ENCODE measurements at places on chromosomes 5 and 9. TPM values are rescaled to one million over a fixed set of nuclear protein-coding genes. Genes with fewer than 3 reads are reported as not detected.

The SLC34A1 gene
- 0.03 TPM for polyA plus RNA-seq

DNA sequence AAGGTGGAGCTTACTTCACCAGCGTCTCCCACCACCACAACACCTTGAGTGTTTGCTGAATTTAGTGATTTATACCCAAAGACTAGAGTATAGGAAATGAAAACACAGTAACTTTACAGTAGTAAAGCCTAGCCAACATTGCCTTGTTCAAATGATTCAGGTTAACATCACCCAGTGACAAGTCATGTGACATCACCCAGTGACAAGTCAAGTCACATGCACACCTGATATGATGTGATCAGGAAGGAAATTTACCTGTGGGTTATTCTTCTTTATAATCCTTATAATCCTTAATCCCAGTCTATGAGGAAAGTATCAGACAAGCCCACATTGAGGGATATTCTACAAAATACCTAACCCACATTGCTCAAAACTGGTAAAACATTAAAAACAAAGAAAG lies 545.6 kb upstream of the MEF2C start:
- H3K27ac ChIP-seq = no peak overlapping the region
- H3K4me3 ChIP-seq = no peak overlapping the region
- no peaks in the 10 kb centered on the region for H3K36me3 ChIP-seq

The HACD4 gene
- not detected for polyA plus RNA-seq

- peaks cover 7% of the 10 kb centered on the region for H3K36me3 ChIP-seq
- peak overlapping the region; percentile 61 for H3K27ac ChIP-seq
- H3K4me1 ChIP-seq = peaks cover 40% of the 10 kb centered on the region
- DNase-seq = peak; percentile 73
These were observed 764 bp downstream of the CAMLG start for GRCh38 chr5:134738963-134739661.

DNA sequence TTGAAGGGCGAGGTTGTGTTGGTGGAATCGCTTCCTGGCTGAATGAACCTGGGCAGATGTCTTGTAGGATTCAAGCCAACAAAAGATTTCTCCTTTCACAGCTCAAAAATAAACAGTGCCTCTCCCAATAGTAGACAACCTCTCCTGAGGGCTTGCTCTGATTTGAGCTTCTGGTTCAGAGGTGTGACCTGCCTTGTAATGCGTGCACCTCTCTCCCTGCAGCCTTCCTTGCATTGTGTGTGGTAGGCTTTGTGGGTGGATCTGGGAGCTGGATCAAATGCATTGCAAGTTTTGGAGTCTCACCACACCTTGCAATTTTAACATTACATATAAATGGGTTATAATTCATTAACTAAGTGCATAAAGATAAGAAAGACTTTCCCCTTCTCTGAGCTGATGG lies 96.9 kb upstream of the PTCH1 start:
- no peaks in the 10 kb centered on the region for H3K36me3 ChIP-seq
- H3K4me1 ChIP-seq = no peaks in the 10 kb centered on the region
- H3K4me3 ChIP-seq = no peak overlapping the region
- H3K27me3 ChIP-seq = peaks cover 2% of the 10 kb centered on the region

The CCNJL gene
- polyA plus RNA-seq = 4.2 TPM

GRCh38 chr9:18061856-18062255 lies 412.1 kb upstream of the ADAMTSL1 start:
- H3K36me3 ChIP-seq = no peaks in the 10 kb centered on the region
- DNase-seq = no peak
- no peak overlapping the region for H3K27ac ChIP-seq
- no peak overlapping the region for H3K4me3 ChIP-seq
- peaks cover 12% of the 10 kb centered on the region for H3K4me1 ChIP-seq

DNA sequence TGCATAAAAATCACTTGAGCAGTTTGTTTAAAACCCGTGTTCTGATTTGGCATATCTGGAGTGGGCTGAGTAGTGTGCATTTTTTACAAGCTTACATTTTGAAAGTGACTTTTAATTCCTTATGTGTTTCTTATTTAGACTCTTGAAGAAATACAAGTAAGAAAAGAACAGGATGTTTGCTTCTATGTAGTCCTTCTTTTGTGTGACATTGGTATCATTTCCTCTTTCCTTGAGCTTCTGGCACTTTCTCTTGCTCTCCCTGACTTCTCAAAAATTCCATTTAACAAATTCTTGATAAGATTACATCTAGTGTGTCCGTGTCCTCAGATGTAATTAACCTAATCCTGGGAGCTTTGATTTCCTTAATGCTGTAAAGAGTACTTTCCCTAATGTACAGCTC lies 12.5 kb downstream of the GARNL3 start:
- H3K27me3 ChIP-seq = no peaks in the 10 kb centered on the region
- no peak overlapping the region for H3K4me3 ChIP-seq
- 0 out of 2 replicates have a peak, but pooled peaks cover 6% of the 10 kb centered on the region for H3K4me1 ChIP-seq
- DNase-seq = no peak
- no peak overlapping the region for H3K27ac ChIP-seq
- 0 out of 2 replicates have a peak, but pooled peaks cover 1% of the 10 kb centered on the region for H3K36me3 ChIP-seq

DNA sequence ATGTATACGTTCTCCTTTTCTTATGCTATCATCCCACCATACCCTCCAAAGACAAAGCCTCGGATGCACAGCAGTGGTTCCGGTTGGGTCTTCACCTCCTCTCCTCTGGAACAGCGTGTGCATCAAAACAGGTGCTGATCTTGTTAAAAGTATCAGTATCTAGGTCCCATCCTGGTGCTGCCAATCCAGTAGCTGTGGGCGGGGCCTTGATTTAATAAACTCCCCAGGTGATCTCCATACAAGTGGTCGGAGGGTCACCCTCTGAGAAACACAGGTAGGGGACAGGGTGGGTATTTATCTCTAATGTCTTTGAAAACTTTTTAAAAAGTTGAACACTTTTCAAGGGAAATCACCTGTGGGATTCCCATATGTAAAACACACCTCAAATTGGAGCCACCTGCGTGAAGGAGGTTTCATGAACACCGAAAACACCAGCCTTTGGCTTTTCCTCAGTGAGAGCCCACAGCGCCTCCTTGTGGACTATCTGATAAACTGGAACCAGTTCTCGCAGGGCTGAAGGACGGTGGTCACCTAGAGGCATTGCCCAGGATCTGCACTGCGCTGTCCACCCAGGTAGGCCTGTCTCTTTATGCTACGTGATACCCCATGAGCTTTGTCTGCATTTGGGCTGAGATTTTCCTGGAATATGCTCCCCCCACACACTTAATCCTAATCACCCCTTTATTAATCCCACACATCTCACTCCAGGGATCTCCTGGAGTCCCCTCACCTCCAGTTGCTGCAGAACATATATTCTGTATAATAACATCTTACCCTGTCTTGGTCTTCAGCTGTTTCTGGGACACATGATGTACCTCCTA lies 80.5 kb upstream of the EPB41L4B start:
- peak; percentile 65 for DNase-seq
- peaks cover 44% of the 10 kb centered on the region for H3K36me3 ChIP-seq
- no peak overlapping the region for H3K4me3 ChIP-seq
- no peaks in the 10 kb centered on the region for H3K27me3 ChIP-seq

The ARL14EPL gene
- not detected for polyA plus RNA-seq

DNA sequence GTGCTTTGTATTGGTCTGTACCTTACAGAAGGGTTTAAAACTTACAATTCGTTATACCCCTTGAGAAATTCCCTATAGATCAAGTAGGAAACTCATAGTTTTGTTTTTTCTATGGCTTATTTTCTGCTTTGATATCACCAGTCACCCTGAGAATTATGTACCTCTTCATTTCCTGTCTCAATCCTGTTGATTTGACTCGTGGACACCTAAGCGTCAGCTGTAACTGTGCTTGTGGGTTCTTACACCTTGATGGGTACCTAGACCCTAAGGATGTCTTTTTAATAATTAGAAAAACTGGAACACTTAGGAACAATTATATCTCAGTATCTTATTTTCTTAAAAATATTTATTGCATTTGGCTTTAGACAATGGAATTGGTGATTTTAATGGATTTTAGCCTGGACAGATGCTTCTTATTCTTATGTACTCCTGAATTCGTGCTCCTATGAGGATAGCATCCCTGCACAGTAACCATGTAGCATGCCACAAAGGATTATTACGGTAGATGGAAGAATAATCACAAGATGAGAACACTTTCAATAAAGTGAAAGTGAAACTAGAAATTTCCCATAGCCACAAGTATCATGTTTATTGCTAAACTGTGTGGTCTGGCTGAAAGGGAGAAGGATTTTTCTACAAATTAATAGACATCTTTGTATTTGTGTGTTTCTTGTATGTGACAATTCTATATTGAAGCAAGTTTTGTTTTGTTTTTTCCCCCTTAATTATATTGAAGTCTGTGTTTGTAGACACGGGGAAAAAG lies 1920.3 kb upstream of the WWC1 start:
- H3K27ac ChIP-seq = no peak overlapping the region
- DNase-seq = no peak
- H3K27me3 ChIP-seq = no peaks in the 10 kb centered on the region

DNA sequence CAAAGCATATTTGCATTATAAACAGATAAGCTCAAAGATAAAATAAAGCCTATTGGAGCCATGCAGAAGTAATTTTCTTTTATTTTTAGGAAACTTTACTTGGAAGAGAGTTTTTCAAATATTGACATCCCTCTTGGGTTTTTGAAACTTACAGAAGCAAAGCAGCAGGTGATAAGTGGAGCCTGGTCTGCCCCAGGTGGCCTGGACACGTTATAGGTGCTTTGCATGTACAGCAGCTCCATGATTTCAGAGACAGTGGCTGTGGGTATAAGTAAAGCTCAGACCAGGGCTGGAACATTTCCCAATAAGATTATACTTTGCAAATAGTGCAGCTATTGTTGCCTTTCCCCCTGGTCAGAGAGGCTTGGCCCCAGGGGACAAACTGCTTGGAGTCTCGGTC lies 51.5 kb downstream of the CCDC192 start:
- no peaks in the 10 kb centered on the region for H3K4me1 ChIP-seq
- H3K27me3 ChIP-seq = no peaks in the 10 kb centered on the region
- no peaks in the 10 kb centered on the region for H3K36me3 ChIP-seq
- no peak overlapping the region for H3K27ac ChIP-seq
- H3K4me3 ChIP-seq = no peak overlapping the region

DNA sequence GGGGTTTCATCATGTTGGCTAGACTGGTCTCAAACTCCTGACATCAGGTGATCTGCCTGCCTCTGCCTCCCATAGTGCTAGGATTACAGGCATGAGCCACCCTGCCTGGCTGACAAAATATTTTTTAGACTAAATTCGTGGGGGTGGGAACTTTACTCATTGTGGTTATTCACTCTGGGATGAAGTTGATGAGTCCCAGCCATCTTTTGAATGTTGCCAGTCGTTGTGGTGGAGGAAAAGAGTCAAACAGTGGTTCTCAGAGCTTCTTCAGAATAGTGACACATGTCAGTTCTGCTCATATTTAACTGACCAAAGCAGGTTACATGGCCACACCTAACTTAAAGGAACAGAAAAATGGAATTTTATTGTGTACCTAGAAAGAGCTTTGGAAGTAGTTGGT lies 6.9 kb downstream of the SREK1 start:
- no peak for DNase-seq
- H3K4me1 ChIP-seq = peaks cover 44% of the 10 kb centered on the region
- no peaks in the 10 kb centered on the region for H3K27me3 ChIP-seq
- no peak overlapping the region for H3K27ac ChIP-seq
- no peak overlapping the region for H3K4me3 ChIP-seq

The FOXI1 gene
- polyA plus RNA-seq = not detected

DNA sequence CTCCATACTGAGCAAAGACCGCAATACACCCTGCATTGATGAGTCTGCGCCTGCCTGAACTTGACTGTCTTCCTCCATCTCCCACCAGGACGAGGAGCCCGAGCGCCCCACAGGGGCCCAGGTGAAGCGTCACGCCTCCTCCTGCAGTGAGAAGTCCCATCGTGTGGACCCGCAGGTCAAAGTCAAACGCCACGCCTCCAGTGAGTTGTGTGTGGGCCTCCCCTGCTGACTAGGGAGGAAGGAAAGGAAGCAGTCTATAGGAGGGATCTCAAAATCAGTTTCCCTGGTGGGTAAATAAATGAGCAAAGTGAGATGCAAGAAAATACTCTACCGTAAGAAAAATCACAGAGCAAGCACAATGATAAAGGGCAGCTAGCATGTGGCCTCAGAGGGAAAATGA lies 22.8 kb upstream of the GRPEL2 start:
- no peaks in the 10 kb centered on the region for H3K36me3 ChIP-seq
- peak overlapping the region; percentile 54 for H3K27ac ChIP-seq
- peaks cover 61% of the 10 kb centered on the region for H3K4me1 ChIP-seq
- no peaks in the 10 kb centered on the region for H3K27me3 ChIP-seq

GRCh38 chr9:69885474-69885929 lies 64.9 kb downstream of the CFAP95 start:
- H3K27me3 ChIP-seq = no peaks in the 10 kb centered on the region
- H3K27ac ChIP-seq = no peak overlapping the region
- DNase-seq = no peak
- H3K4me3 ChIP-seq = no peak overlapping the region
- no peaks in the 10 kb centered on the region for H3K4me1 ChIP-seq

The NRARP gene
- polyA plus RNA-seq = 0.46 TPM

The ANP32B gene
- polyA plus RNA-seq = 37.5 TPM

DNA sequence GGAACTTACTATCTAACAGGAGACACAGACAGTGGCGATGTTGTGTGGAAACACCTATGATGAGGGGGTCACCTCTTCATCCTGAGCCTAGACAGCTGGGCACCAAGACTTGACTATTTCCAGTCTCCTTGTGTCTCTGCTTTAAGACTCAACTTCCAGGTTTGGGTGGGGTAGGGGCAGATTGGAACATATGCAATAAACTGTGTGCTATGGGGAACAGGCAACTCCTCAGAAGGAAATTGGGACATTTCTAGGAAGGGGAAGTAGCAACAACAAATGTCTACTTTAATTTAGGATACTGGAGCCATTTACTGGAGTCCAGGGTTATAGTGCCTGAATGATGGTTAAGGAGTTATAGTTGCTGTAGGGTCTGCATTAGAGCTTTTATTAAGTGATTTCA lies 57.3 kb downstream of the FGF18 start:
- H3K4me1 ChIP-seq = no peaks in the 10 kb centered on the region
- H3K36me3 ChIP-seq = no peaks in the 10 kb centered on the region
- DNase-seq = no peak
- no peak overlapping the region for H3K4me3 ChIP-seq

The PCDHB6 gene
- 0.01 TPM for polyA plus RNA-seq

The ANXA1 gene
- 0.15 TPM for polyA plus RNA-seq

DNA sequence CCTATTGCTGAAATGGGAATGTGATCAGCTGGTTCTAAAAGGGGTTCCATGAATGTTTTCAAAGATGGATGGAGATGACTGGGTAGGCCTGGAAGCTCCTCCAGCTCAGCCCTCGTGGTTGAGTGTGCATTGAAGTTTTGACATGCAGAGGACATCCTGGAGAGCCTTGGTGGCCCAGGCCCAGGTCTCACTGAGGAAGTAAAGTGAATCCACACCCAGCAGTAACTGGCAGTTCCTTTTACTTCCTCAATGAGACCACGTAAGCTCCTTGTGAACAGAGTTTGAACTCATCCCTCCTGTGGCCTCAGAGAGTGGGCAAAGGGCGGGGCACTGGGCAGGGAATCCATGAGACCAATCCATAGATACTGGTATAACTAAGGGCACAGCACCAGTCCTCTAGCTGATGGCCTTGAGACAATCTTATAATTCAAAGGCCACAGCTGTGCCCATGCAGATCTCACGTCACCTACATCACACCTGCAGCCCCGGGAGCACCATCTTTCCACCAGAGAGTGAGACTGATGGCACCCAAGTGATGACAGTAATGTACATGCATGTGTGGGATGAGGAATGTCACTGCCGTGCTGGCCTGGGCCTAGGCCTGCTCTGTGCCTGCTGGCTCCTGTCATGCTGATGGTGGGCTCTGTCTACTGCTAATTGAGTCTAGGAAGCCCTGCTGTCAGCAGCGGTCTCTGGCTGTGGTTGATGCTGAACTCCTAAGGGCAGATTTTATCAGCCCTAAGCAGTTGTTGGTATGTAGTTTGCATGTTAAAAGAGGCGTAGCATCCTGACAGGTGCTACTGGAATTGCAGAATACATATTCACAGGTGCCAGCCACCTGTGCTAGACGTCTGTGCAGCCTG lies 257.8 kb downstream of the FSTL4 start:
- no peaks in the 10 kb centered on the region for H3K36me3 ChIP-seq
- DNase-seq = no peak
- H3K4me3 ChIP-seq = no peak overlapping the region
- no peaks in the 10 kb centered on the region for H3K4me1 ChIP-seq
- peaks cover 6% of the 10 kb centered on the region for H3K27me3 ChIP-seq

The CBY3 gene
- not detected for polyA plus RNA-seq

Data from HepG2 (cell line).